NCI-H1694 treated with DMSO at 0.1 percent for 48 hours (cell line): ENCODE measurements at places on chromosomes 12 and 14.

- no peak for DNase-seq
Measured at GRCh38 chr12:25051656-25052195, 102.8 kb upstream of the BCAT1 start.

GRCh38 chr14:89017417-89017816 lies 193.0 kb downstream of the TTC8 start:
- no peak for DNase-seq

DNA sequence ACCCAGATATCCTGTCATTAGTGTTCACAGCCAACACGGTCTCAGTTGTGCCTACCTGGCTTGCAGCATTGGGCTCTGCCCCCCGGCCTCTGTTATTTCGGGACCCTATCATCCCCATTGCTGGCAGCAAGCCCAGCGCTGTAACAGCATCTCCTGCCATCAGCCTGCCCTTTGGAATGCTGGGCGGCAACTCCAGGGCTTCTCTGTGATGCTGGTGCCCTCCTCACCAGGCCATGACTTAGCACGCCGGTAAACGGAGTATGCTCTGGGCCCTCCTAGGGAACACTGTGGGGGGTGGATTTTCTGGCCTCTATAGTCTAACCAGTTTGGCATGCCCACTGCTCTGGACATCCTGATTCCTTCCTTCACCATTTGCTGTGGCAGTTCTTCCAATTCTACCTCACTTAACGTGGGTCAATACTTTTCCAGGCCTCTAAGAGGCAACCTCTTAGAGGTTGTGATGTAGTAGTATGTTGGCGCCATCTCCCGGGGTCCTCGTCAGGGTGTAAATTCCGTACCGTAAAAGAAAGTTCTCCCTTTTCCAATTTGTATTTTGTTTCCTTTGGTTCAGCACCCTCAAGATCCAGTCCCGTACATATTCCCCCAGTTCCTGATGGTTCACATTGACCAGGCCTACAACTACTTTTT lies 80.0 kb downstream of the SINHCAF start:
- peak; percentile 31 for DNase-seq

- DNase-seq = no peak
Measured at GRCh38 chr12:95216711-95217376, 423 bp downstream of the FGD6 start.

DNA sequence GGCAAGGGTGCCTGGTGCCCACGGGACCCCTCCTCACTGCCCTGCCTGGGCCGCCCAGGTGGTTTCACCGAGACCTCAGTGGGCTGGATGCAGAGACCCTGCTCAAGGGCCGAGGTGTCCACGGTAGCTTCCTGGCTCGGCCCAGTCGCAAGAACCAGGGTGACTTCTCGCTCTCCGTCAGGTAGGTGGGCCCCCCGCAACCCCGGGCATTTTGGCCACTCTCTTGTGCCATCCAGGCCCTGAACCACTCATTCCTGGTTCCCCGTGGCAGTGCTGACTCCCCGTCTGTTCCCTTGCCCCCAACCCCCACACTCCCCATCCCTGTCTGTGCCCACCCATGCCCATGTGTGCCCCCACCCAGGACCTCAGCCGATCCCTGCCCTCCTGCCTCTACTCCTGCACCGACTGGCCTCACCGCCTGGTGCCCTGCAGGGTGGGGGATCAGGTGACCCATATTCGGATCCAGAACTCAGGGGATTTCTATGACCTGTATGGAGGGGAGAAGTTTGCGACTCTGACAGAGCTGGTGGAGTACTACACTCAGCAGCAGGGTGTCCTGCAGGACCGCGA lies 480 bp downstream of the PTPN6 start:
- no peak for DNase-seq

GRCh38 chr14:56885825-56886224 lies 75.5 kb upstream of the OTX2 start:
- no peak for DNase-seq

DNA sequence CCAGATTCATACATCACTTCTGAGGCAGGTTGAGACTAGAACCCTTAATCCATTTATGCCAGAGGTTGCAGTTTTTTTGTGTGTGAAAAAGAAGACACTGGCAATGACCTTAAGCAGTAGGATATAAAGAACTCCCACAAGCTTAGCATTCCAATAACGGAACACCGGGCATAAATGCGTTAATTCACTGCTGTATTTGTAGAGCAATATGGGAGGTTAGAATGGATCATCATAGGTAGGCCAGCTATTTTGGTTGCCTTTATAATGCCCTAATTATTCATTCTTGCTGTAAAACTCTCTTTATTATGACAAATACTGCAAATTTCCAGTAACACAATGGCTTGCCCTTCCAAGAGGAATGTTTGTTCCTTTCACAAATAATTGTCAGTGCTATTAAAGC lies 322.7 kb downstream of the SOX5 start:
- no peak for DNase-seq

- DNase-seq = no peak
Measured at GRCh38 chr12:77130193-77130592, 64.8 kb upstream of the E2F7 start.

- no peak for DNase-seq
Measured at GRCh38 chr14:52706286-52706685, 714 bp upstream of the PSMC6 start.

GRCh38 chr14:52011523-52011922 lies 22.2 kb downstream of the RTRAF start:
- no peak for DNase-seq

GRCh38 chr14:97791906-97792305 lies 994.7 kb downstream of the VRK1 start:
- DNase-seq = no peak

- DNase-seq = no peak
Measured at GRCh38 chr14:48814562-48814961, 771.6 kb downstream of the RPS29 start.

DNA sequence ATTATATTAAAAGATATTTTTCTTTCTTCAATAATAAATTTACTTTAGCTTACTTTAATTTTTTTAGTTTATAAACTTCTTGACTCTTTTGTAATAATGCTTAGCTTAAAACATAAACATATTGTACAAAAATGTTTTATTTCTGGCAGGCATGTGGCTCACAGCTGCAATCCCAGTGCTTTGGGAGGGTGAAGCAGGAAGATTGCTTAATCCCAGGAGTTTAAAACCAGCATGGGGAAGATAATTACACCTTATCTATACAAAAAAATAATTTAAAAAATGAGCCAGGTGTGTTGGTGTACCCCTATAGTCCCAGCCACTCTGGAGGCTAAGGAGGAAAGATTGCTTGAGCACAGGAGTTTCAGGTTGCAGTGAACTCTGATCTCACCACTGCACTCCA lies 120.7 kb downstream of the GPHN start:
- DNase-seq = no peak

- DNase-seq = no peak
Measured at GRCh38 chr14:41377932-41378331, 228.7 kb upstream of the LRFN5 start.

GRCh38 chr12:106831699-106832098 lies 57.2 kb downstream of the RIC8B start:
- DNase-seq = no peak

- no peak for DNase-seq
Measured at GRCh38 chr12:8950221-8950527, 729 bp upstream of the M6PR start.

GRCh38 chr14:38078393-38078792 lies 129.3 kb upstream of the SSTR1 start:
- no peak for DNase-seq

DNA sequence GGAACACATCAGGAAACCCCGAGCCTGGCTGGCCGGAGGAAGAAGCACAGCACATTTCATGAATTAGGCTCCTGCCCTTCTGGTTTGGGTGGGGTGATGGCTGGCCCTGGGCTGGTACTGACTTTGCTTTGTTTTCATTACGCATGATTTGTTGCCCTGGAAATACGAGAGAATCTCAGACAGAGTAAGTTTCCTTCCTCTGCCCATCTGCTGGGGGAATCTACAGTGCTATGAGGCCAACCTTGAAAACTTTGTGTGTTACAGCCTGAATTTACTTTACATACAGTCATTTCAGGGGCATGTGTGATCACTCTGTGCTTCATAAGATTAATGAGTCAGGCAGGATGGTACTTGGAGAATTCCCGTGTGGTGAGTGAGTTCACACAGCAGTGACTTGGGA lies 20.5 kb upstream of the SLC5A8 start:
- DNase-seq = no peak

GRCh38 chr12:78149459-78149858 lies 318.8 kb downstream of the NAV3 start:
- DNase-seq = peak; percentile 23

DNA sequence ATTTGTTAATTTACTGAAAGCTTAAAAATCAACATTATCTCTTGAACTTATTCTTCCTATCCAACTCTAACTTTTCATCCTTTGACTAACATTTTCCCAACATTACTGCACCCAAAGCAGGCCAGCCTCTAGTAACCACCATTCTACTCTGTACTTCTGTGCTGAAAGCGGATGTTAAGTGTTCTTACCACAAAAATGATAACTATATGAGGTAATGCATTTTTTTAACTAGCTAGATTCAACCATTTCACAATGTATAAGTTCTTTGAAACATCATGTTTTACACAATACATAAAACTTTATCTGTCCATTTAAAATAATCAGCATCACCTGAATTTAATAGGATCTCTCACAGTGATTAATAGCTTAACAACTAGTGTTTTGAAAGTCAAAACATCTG lies 468.5 kb upstream of the MGAT4C start:
- DNase-seq = no peak

DNA sequence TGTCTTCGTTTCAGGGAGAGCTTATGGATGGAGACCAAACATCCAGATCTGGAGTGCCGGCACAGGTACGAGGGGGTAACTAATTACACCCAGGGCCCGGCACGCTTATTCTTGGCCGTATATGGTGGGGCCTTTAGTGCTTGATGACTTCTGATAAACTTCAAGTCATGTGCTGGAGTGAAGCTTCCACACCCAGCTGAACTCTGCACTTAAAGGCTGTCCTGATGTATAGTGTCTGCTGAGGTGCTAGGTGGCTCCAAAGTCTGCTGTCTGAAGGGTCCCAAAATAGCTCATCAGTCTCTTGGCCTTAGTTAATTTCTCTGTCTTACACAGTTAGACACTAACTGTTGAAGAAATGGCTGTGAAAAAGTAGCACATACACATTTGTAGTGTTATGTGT lies 17.9 kb downstream of the RNF34 start:
- no peak for DNase-seq

GRCh38 chr14:75342762-75343599 lies 64.4 kb downstream of the FOS start:
- no peak for DNase-seq

- DNase-seq = no peak
Measured at GRCh38 chr12:27143256-27144069, 61.1 kb upstream of the C12orf71 start.

DNA sequence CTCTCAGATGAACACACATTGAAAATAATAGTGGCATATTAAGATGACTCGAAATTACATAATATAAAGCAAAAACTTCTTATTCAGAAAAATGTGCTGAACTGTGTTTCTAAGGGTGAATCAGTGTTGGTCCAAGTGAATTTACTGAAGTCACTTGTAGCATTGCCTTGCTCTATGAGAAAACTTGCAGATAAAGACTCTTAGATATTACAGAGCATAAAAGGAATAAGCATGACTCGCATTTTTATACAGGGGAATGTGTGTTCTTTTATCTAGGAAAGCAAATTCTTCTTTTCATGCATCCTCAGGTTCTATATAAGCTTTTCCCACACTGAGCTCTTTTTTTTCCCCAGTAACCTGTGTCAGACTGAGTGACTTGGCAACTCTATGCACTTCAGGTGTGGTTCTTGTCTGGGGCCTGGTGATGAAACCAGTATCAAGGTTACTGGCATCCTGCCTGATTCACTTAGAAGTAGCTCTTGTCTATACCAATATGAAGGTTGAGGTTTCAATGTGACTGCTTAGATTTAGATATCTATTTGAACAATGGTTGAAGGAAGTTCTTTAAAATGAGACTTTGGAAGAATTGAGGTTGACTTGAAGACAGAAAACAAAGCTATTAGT lies 76.1 kb downstream of the OTOGL start:
- DNase-seq = no peak

DNA sequence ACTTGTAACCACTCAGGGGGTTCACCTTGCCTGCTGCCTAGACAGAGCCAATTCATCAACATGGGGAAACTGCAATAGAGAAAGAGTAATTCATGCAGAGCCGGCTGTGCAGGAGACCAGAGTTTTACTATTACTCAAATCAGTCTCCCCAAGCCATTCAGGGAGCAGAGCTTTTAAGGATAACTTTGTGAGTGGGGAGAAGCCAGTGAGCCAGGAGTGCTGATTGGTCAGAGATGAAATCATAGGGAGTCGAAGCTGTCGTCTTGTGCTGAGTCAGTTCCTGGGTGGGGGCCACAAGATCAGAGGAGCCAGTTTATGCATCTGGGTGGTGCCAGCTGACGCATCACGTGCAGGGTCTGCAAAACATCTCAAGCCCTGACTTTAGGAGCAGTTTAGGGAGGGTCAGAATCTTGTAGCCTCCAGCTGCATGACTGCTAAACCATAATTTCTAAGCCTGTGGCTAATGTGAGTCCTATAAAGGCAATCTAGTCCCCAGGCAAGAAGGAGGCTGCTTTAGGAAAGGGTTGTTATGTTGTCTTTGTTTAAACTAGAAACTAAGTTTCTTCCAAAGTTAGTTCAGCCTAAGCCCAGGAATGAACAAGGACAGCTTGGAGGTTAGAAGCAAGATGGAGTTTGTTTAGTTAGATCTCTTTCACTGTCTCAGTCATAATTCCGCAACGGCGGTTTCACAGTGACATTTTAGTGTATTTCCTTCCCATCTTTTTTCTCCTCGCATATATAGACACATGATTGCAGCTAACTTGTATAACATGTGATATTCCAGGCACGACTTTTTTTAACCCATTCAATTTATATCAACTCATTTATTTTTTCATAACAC lies 68.9 kb upstream of the NCOR2 start:
- no peak for DNase-seq
